ENCODE measurements at places on chromosomes 4 and X. TPM values are rescaled to one million over a fixed set of nuclear protein-coding genes. Genes with fewer than 3 reads are reported as not detected.

Gene NUDT11
- total RNA-seq = 1.6 TPM

Gene TMEM154
- 29.7 TPM for total RNA-seq

Gene CYSLTR1
- total RNA-seq = 29.9 TPM

Gene ADH7
- not detected for total RNA-seq

Gene FAM199X
- 12.7 TPM for total RNA-seq

Gene CXorf49
- total RNA-seq = not detected

Gene NPY2R
- total RNA-seq = not detected

Gene OTUD6A
- not detected for total RNA-seq

Gene ATP11C
- total RNA-seq = 12.8 TPM

Gene FAM133A
- not detected for total RNA-seq

Gene TMSB15C
- total RNA-seq = 3.9 TPM

Gene CLGN
- 0.43 TPM for total RNA-seq

Gene PABPC1L2B
- total RNA-seq = not detected

Gene MCTS1
- total RNA-seq = 64.9 TPM

Gene ZRSR2
- 21.3 TPM for total RNA-seq

Gene CT45A5
- 0.23 TPM for total RNA-seq

Gene ATRX
- total RNA-seq = 79.2 TPM

Gene GNPDA2
- 12.2 TPM for total RNA-seq

Gene CLDN2
- not detected for total RNA-seq

Gene ADAM29
- total RNA-seq = not detected

Gene MAML3
- total RNA-seq = 4.3 TPM

Gene CXXC4
- not detected for total RNA-seq

Gene TLR10
- not detected for total RNA-seq

Gene SYP
- total RNA-seq = 1.3 TPM

Gene KCTD8
- not detected for total RNA-seq

Gene ADGRG2
- not detected for total RNA-seq

Gene GLUD2
- 0.30 TPM for total RNA-seq

Gene JAKMIP1
- total RNA-seq = 17.0 TPM

Gene GABRA4
- total RNA-seq = not detected

Gene FAM114A1
- total RNA-seq = 0.09 TPM

Gene SLC6A14
- total RNA-seq = not detected

Gene DCAF12L2
- total RNA-seq = not detected

Gene SLC4A4
- 1.9 TPM for total RNA-seq

Gene SRPX2
- total RNA-seq = not detected

Gene FRAS1
- total RNA-seq = not detected

Gene CFAP99
- total RNA-seq = not detected

Gene SSX2
- not detected for total RNA-seq

Data from T-helper 2 cell treated with Interferon-gamma antibody and Interleukin-4, amounts not matched to agents 100 ng/mL and 5 ng/mL, for 36 hours (primary cell).